ENCODE measurements at places on chromosomes 4 and X.

DNA sequence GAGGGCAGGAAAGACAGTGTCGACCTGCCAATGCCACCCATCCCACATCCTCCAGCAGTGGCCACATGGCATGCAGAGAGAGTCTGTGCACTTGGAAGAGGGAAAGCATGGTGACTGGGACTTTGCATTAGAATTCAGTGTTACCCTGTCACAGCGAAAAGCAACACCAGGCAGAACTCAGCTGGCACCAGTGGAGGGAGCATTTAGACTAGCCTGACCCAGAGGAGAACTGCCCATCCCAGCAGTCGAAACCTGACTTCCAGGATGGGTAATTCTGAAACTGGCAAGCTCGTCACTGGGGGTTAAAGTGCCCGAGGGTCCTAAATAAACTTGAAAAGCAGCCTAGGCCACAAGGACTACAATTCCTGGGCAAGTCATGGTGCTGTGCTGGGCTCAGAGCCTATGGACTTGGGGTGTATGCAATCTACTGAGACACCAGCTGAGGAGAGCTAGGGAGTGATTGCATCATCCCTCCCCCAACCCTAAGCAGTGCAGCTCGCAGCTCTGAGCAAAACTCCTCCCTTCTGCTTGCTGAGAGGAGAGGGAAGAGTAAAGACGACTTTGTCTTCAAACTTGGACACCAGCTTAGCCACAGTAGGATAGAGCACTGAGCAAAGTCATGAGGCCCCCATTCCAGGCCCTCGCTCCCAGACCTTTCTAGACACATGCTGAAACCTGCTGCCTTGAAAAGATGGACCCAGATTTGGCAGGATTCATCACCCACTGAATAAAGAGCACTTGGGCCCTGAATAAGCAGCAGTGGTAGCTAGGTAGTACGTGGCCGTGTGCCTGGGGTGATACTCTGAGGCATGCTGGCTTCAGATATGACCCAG is 68.8 kb downstream of the DDX60L start:
- DNase-seq = no peak

- DNase-seq = no peak
Measured at GRCh38 chr4:20266215-20267082, 14.7 kb downstream of the SLIT2 start.

- no peak for DNase-seq
Measured at GRCh38 chr4:119310826-119311225, 11.1 kb downstream of the FABP2 start.

GRCh38 chr4:54400188-54400587 is 171.1 kb downstream of the PDGFRA start:
- DNase-seq = no peak

GRCh38 chrX:118975831-118976598 is 1.6 kb downstream of the LONRF3 start:
- DNase-seq = no peak

DNA sequence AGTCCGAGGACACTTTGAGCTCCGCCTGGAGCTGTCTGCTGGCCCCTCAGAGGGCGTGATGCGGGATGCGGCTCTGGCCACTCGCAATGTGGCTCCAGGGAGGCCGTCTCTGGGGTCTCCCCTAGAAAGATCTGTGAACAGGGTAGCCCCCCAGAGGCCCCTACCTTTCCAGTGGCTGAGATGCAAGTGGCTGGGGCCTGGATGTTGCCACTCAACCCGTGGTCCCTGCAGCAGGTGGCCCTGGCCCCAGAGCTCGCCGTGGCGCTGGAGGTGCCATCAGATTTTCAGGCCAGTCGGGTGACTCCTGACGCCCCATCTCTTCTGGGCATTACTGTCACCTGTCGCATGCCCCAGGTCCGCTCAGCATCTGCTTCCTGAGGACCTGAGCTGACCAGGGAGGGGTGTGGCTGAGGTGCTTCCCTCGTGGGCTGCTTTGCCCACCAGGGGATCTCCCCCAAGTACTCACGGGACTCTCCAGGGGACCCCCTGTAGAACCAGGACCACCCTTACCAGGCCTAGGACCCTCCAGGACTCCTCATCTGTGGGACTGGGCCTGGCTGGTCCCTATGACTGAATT is 102.1 kb upstream of the LRPAP1 start:
- DNase-seq = no peak

Data from NCI-H524 treated with DMSO at 0.1 percent for 48 hours (cell line).